ENCODE measurements at places on chromosomes 4 and X.

GRCh38 chrX:68443155-68443868, 10.0 kb upstream of the OPHN1 start:
- no peak for DNase-seq

- no peak for DNase-seq
Observed at GRCh38 chr4:3431446-3431993, 10.2 kb upstream of the HGFAC start.

DNA sequence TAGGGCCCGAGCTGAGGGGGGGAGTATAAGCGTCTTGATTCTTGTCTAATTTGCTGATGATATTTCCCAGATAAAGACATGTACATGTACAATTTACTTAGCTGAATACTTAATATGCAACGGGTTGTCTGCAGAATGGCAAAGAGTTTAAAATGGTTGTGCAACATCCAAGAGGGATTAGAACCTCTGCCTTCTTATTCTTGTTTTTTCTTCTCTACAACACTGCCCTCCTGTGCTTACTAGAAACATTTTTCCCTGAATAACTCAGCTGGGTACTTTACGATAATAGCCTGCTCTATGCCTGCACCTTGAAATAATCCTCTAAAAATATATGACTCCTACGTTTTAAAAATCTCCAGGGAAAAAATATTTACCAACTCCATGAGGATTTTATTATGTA, 41.8 kb downstream of the INTS12 start:
- no peak for DNase-seq

DNA sequence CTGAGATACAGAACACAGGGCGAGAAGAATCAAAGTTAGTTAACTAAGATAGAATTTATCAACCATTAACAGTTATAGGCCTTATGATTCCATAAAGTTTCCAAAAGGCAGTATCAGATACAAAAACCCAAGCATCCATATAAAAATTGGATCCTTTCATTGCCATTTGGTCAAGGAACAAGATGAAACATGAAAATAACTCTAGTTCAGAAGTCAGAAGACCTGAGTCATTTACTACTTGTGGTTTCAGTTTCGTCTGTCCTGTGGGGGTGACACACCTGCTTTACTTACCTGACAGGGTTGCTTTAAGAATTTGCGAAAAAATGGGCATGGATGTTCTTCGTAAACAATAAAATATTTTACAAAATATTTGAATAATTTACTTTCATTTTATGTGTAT, 130.8 kb downstream of the ANAPC10 start:
- no peak for DNase-seq

DNA sequence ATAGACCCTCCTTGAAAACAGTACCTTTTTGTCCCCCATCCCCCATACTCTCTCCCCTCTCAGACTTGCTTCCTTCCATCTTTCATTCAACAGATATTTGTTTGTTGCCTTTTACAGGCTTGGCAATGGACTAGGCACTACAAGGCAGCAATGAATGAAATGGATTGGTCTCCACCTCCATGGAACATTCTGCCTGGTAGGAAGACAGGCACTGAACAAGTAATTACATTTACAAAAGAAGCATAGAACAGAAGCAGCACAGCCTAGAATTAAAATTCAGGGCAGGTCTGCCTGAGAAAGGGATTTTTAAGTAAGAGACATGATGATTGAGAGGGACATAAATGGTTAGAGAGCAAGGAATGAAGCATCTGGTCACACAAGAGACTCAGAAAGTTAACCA, 346.1 kb downstream of the GRXCR1 start:
- DNase-seq = peak; percentile 21

DNA sequence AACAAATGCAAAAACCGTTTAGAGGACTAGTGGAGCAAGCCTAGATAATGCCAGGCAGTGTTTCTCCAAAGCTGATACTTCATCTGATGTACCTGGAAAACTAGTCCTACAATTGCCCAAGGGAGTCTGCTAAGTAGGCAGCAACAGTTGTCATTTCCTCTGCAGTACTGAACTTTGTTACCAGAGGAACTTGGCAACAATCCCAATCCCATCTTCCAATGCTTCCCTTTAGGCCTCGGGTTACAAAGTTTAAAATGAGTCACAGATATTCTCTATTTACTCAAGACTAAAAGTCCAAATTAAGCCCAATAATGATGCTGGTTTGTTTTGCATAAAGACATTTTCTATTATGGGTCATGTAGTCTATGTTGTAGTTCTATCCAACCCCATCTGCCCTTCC, 120.0 kb upstream of the GLRA2 start:
- DNase-seq = no peak

DNA sequence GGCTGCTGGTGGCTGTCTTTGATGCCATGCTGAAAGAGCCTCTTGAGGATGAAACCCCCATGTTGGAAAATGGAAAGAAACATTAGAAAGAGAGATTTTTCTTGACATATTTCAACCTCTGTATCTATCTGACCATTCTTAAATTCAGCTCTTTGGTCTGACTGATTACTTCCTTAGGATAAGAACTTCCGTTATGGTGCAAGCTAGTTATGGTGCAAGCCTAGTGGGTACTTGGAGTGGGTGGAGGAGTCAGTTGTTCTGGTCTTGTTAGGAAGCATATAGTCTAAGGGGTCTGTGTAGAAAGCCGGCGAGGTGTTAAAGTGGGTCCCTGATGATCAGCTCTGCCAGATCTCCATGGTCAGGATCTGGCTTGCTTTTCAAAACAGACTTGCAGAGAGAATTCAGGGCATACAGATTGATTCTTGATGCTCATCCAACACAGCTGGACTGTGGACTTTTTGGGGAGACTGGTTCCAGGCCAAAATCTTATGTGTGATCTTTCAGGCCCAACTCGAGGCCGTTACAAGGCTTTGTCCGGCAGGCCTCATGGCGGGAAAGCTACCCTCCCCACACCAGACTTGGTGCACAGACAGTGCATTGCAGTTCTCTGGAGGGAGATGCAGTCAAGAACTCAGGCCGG, 82.8 kb upstream of the BOD1L1 start:
- no peak for DNase-seq

- DNase-seq = no peak
Observed at GRCh38 chr4:113884655-113885054, 94.8 kb downstream of the ARSJ start.

DNA sequence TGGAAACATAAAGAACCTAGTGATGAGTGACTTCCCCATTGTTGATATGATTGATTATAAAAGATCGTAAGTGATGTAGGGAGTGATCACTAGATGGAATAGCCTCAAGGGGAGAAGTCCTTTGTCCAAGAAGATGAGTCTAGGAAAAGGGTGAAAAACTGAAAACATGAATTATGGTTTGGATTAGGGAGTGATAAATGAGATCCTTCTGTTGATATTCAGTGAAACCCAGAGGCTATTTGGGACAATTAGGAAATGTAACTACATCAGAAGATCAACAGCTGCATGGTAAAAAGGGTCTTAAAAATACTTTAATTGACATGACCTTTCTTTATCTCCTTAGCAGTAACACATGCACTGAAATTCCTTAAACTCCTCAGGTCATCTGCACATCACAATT, 124.0 kb upstream of the UNC5C start:
- DNase-seq = no peak

DNA sequence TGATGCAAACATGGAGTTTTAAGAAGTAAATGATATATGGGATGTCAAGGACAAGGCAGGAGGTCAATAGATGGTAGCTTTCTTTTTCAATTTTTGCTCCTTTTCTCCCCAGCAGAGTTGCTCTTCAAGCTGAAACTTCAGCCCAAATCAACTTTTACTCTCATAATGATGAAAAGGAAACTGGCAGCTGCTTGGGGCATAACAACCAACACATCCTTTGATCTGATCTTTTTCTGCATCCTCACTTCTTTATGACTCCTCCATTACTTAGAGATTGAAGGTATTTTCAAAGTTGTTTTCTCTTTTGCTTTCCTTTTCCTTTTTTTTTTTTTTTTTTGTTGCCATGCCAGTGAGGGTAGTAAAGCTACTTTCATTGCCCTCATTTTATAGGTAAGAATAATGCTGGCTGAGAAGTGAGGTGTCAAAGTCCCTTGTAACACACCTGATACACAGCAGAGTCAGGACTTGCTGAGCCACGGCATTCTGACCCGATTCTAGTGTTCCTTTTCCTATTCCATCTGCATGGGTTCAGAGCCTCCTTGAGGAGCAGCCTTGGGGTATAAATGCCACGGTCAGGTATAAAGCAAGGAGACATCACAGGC, 26.9 kb downstream of the SLC2A9 start:
- DNase-seq = no peak

DNA sequence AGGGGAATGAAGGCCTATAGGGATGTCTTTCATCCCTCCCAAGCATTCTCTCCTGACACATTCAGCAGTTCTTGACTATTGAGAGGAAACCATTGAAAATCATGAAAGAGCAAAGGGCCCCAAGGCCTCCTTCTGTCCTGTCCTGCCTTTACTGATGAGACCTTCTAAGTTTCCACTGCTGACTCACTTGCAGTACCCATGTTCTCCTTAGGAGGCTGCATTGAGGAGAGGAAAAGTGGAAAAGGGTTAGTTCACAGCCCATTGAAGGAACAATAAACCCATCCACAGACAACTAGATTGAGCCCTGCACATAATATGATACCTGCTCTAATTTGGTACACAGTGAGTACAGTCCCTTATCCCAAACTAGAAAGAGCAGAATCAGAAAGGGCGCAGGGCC, 115.1 kb upstream of the PNPLA4 start:
- DNase-seq = peak; percentile 23

DNA sequence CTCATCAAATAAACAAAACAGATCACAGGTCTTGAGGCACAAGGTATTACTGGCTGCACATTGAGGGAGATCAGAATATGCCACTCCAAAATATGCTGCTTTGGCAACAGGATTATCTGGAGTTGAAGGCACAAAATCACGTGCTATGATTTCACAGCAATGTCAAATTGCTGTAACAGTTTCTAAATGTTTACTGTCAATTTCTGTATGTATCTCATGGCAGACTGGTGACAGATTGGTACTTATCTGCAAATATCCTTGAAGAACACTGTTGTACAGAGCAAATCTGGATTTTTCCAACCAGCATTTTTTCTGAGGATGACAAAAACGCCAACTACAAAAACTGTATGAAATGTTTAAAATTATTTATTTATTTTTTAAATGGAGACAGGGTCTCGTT, 26.7 kb downstream of the GPR82 start:
- no peak for DNase-seq

DNA sequence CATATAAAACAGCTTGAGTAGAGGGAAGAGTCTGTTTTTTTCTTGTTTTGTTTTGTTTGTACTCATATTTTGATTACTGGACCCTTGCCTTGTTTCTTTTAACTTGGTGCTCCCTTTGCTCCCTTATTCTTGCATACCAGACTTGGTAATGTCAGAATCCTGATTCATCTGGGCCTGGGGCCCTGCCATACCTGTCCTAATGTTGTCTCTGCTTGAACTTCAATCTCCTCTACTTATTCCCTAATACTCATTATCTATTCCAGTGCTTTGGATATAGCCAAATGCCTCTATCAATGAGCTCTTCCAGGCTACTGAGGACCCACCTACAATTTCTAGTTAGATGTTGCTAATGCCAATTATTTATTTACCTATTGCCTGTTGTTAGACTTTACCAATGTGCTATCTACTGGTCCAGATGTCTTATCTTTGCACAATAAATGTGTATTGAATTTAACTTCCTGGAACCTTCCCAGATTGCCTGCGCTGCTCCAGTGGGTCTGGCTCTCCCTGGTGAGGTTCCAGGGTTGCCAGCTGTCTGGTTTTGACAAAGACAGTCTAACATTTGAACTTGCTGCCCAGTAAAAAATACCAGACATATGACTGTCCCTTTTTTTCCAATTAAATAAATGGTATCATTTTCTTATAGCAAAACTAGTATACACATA, 64.4 kb upstream of the ACSL4 start:
- no peak for DNase-seq

GRCh38 chr4:38811297-38811696, 6.7 kb upstream of the TLR1 start:
- DNase-seq = no peak

DNA sequence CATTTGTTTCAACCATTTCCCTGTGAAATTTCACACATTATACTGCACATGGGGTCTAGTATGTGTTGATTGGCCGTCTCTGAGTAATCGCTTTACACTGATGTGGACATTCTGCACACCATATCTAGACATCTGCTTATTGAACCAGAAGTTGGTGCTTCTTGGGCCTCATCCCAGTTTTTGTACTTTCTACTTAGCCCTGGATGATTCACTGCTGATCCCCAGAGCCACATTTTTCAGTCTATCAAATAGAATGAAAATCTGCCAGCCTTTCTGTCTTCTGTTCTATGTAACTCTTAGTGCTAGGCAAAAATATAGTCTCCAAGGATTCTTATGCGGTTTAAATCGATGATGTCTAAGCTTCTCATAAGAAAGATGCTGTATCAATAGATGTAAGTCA, 40.5 kb upstream of the RELL1 start:
- no peak for DNase-seq

- DNase-seq = no peak
Observed at GRCh38 chr4:98939892-98940298, 11.0 kb upstream of the EIF4E start.

DNA sequence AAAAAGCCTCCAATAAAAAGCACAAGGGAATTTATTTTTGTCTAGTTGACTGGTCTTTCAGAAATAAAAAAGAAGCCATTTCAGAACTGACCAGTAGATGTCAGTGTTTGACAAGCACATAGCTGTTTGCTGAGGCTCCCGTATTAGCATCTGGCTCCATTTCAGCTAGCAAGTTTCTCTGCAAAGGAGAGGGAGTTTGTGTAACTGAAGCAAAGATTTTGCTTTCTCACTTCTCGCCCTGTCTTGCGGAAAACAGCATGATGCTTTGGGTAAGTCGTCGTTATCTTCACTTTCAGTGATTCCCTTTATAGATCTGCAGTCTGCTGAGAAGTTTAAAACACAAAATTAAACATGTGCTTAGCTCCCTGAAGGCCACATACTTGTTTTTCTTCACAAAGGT, 85.5 kb downstream of the CT47B1 start:
- DNase-seq = no peak

- no peak for DNase-seq
Observed at GRCh38 chr4:136634121-136634520, 898.2 kb downstream of the PCDH18 start.

GRCh38 chr4:186657764-186658163, 65.9 kb downstream of the FAT1 start:
- no peak for DNase-seq

- DNase-seq = no peak
Observed at GRCh38 chrX:44674906-44675305, 132.2 kb upstream of the FUNDC1 start.

GRCh38 chr4:2637956-2638552, 101.6 kb downstream of the FAM193A start:
- DNase-seq = no peak

GRCh38 chr4:93342738-93343137, 485.8 kb upstream of the ATOH1 start:
- no peak for DNase-seq

GRCh38 chrX:12297353-12297752, 159.1 kb downstream of the FRMPD4 start:
- DNase-seq = no peak

DNA sequence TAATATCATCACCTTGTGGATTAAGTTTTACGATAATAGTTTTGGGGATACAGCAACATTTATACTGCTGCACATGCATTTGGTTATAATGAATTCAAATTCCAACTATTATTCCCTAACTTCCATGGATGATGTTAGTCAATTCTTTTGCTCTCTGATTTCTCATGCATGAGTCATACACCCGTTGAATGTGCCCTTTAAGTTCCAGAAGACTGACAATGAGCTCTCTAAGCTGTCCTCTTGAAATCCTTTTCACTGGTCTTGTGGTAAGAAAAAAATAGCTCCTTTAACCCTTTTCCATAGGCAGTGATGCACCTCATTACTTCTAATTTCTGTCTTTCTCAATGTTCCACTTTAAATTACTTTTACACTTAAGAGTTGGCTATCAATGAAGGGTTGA, 1095.2 kb upstream of the POU3F4 start:
- DNase-seq = no peak
